ENCODE measurements at places on chromosomes 13 and 19.

- no peak for DNase-seq
Observed at GRCh38 chr13:113855931-113856715, 7.8 kb downstream of the GAS6 start.

- no peak for DNase-seq
Observed at GRCh38 chr13:101545521-101545920, 93.0 kb downstream of the ITGBL1 start.

DNA sequence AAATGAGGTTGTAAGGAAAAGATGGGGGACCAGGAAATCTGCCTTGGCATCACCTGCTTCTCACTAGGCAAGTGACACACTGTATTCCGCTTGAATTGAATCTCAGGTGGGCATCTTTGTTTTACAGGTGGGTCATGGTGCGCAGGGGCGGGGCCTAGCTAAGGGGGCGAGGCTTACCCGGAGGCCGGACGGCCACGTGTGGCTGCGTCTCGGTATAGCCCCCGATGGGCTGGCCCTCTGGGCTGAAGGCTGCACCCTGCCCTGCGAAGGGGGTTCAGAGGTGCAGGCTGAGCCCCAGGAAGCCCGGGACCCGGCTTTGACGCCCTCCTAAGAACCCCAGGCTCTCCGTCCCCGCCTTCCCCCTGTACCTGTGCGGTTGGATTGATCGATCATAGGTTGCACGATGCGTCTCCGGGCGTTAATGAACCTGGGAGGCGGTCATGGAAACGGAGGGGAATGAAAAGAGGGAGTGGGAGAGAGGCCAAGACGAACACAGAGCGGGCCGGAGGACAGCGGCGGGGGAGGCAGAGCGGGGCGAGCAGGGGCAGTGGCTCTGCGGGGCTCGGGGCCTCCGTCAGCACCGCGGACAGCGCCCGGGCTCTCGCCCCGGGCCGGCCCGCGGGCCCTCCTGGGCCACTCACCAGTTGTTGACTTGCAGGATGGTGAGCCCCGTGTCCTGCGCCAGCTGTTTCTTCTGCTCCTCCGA is 12.5 kb downstream of the MEIS3 start:
- no peak for DNase-seq

DNA sequence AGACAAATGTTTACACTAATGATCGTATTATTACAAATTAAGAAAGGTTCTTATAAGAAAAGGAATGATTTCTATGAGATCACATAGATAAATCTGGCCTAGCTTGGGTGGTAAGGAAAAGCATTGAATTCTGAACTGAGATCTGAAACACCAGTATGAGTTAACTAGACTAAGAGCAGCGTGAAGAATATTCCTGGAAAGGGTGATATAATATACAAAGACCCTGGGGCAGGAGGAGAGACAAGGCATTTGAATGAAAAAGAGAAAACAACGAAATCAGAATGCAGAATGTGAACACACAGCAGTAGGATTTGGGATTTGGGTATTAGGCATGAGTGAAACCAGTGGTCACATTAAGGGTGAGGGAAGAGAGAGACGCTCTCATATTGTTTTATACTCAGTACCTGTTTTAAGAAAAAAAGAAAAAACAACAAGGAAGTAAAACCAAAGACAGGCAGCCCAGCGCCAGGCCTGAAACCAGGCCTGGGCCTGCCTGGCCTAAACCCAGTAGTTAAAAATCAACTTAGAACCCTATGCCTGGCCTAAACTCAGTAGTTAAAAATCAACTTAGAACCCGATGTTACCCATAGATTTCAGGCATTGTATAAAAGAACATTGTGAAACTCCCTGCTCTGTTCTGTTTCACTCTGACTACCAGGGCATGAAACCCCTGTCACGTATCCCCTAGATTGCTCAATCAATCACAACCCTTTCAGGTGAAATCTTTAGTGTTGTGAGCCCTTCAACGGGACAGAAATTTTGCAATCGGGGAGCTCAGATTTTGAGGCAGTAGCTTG is 287.1 kb downstream of the ITGBL1 start:
- DNase-seq, result no peak

GRCh38 chr19:34888091-34888490 is 38.6 kb upstream of the ZNF30 start:
- DNase-seq, result no peak

DNA sequence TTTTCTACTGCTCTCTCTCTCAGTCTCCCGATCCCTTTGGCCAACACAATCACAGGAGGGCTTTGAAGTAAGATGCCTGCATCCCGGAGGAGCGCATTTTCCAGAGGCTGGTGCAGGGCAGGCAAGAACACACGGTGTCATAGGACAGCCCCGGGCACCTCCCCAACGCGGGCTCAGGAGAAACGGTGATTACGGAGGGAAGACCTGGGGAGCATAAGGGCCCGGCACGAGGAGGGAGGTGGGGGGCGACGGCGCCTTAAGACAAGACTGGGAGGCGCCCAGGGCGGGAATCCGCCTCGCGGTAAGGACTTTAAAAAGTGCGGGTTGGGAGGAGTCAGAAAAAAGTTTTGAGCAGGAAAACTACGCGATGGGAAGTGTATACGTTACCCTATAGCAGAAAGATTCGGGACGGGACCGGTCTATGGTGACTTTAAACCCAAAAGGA is 18.7 kb upstream of the ZNF888 start:
- DNase-seq, result no peak

- no peak for DNase-seq
Observed at GRCh38 chr19:38686530-38686888, 39.1 kb downstream of the ACTN4 start.

GRCh38 chr19:31270897-31271296 is 78.3 kb downstream of the TSHZ3 start:
- no peak for DNase-seq

GRCh38 chr13:23953860-23954512 is 56.7 kb upstream of the C1QTNF9B start:
- DNase-seq, result no peak

- peak; percentile 33 for DNase-seq
Observed at GRCh38 chr13:107835339-107836018, 379.9 kb downstream of the LIG4 start.

GRCh38 chr19:32352241-32352630 is 6.8 kb downstream of the ZNF507 start:
- DNase-seq, result no peak

DNA sequence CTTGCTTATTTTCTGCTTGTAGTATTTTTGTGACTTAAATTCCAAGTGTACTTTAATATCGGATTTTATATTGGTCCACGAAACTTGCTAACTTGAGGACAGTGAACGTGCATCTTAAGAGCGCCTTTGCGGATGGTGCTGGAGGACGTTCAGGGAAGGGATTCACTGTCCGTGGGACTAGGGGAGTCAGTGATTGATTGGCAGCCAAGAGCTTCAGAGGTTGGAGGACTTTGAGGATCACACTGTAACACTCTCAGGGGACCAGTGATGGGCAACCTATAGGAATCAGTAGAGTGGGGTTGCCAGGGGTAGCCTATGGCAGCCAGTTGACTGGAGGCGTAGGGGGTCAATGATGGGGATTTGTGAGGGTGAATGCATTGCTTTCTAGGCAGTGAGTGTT is 516 bp downstream of the ZNF175 start:
- no peak for DNase-seq

DNA sequence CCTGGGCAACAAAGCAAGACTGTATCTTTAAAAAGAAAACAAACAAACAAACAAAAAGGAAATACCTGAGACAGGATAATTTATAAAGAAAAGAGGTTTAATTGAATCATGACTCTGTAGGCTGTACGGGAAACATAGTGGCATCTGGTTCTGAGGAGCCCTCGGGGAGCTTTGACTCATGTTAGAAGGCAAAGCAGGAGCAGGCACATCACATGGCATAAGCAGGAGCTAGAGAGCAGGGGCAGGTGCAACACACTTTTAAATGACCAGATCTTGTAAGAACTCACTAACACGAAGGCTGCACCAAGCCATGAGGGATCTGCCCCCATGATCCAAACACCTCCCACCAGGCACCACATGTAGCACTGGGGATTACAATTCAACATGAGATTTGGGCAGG is 13.2 kb upstream of the OR10H2 start:
- no peak for DNase-seq

- no peak for DNase-seq
Observed at GRCh38 chr13:40446365-40446764, 220.1 kb downstream of the FOXO1 start.
